ENCODE measurements at places on chromosomes 12 and 14.

DNA sequence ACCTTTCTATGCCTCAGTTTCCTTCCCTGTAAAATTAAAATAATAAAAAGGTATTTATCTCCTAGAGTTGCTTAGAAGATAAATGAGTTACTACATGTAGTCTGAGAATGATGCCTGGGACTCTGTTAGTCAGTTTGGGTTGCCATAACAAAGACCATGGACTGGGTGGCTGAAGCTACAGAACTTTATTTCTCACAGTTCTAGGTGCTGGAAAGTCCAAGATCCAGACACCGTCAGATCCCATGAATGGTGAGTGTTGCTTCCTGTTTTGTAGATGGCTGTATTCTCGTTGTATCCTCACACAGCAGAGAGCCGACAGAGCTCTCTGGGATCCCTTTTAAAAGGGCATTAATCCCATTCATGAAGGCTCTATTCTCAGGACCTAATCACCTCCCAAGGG lies 64.0 kb upstream of the LTA4H start:
- DNase-seq, result no peak

GRCh38 chr14:84086714-84087113 lies 1443.2 kb upstream of the FLRT2 start:
- no peak for DNase-seq

DNA sequence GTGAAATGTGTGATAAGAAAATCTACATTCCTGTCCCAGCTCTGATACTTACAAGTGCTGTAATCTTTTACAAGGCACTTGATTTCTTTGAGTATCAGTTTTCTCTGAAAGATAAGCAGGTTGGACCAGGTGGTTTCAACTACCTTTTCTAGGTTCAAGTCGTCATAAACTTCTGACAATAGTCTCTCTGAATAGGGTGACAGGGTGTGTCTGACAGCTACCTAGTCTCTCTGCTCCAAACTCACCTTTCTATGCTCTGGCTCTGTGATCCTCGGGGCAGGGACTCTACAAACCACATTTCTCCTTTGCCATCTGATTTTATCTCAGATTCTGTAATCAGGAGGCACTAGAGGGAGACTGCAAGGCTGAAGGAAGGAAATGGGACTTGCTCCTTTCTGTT lies 137.7 kb upstream of the SYT1 start:
- no peak for DNase-seq

- DNase-seq, result peak; percentile 4
These were observed 143.7 kb upstream of the DCN start for GRCh38 chr12:91326058-91327027.

DNA sequence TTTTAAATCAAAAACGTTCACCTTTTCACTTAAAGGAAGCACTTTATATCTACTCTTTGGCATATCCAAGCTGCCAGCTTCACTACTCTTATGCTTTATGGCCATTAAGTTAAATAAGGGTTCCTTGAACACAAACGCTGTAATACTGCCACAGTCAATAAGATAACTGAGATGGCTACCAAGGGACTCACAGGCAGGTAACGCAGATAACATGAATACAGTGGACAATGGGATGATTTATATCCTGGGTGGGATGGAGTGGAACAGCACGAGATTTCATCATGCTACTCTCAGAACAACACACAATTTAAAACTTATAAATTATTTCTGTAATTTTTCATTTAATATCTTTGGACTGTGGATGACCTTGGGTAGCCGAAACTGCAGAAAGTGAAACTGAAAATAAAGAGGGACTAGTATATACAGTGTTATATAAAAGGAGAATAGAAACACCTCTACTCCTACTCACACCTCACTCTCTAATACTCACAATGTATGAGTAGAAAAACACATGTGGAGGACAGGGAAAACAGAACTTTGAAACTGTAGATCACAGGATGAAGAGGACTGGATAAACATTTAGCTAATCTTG lies 367.3 kb downstream of the C12orf50 start:
- DNase-seq, result no peak

DNA sequence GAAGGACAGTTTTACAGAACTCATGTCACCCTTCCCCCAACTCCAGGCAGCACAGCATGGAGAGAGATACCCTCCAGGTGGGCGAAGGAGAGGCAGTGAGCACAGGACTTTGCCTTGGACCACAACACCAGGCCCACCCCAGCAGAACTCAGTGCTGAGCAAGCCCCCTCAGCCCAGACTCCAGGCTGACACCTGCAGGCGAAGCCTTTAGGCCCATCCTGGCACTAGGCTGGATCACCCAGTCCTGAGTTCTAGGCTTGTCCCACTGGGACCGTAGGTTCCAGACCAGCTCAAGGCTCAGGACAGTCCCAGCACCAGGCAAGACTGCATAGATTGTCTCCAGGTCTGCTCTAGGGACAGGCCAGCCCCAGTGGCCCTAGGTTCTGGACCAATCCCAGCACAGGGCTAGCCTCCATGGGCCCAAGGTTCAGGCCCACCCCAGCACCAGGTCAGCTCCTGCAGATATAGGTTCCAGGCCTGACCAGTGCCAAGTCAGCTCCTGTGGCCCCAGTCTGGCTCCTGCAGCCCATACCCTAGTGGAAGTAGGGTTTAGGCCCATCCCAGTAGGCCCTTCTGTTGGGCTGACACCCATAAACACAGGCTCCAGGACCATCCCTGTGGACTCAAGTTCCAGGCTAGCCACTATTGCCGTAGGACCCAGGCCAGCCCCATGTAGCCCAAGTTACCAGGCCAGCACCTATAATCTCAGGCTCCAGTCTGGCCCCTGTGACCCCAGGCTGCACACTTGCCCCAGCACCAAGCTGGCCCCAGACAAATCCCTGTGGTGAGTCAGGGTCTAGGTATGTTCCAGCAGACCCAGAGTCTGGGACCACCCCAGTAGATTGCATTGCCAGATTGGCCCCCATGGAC lies 9.4 kb downstream of the WASHC3 start:
- no peak for DNase-seq

GRCh38 chr14:63726499-63726898 lies 1.4 kb downstream of the SGPP1 start:
- DNase-seq, result peak; percentile 39

- no peak for DNase-seq
These were observed 344.9 kb downstream of the FSCB start for GRCh38 chr14:44162197-44162596.

DNA sequence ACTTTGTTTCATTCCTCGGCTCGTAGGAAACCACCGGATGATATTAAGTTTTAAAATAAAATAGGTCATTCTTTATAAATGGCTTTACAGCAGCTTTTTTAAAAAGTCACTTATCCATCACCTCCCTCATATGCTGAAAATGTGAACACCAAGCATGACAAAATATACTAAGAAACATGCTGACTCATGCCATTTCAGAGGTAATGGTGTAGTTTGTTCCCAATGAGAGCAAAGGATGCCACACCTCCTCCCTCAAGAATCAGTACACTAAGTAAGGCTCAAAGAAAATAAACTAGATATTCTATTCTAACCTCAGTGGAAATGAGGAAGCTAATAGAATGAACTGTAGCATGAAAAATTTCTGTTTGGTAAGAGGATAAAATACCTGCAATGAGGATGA lies 5.5 kb upstream of the DIO2 start:
- no peak for DNase-seq

- DNase-seq, result no peak
These were observed 11.1 kb downstream of the BCL11B start for GRCh38 chr14:99260587-99261551.

DNA sequence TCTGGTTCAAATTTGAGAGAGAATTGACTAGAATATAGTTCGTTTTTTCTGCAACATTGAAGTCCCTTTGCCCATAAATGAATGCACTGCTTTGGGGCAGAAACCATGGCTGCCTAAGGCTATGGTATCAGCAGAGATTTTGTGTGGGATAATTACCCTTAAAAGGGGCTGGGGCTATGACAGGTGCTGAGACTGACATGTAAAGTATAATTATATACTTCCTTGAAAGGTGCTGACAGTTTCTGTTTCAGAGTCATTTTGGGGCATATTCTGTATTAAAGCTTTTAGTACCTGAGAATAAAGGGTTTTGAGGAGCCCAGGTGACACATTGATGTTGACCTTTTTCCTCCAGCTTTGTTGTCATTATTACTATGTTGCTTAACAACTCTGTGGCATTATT lies 150.3 kb upstream of the PTPRQ start:
- DNase-seq, result no peak

- no peak for DNase-seq
These were observed 52.4 kb upstream of the STON2 start for GRCh38 chr14:81452341-81453133.

DNA sequence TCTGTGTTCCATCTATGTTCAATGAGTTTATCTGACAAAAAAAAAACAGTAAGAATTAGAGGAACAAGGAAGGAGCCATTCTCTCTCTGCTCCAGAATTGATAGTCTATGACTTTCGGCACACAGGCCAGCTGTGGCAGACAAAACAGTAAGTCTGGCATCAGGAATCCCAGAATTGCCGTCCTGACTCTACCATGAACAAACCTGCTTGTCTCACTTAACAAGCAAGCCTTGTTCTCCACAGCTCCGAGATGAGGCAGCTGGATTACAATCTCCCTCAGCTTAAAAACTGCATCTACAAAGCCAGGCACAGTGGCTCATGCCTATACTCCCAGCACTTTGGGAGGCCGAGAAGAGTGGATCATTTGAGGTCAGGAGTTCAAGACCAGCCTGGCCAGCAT lies 153.6 kb upstream of the TMCC3 start:
- DNase-seq, result no peak

DNA sequence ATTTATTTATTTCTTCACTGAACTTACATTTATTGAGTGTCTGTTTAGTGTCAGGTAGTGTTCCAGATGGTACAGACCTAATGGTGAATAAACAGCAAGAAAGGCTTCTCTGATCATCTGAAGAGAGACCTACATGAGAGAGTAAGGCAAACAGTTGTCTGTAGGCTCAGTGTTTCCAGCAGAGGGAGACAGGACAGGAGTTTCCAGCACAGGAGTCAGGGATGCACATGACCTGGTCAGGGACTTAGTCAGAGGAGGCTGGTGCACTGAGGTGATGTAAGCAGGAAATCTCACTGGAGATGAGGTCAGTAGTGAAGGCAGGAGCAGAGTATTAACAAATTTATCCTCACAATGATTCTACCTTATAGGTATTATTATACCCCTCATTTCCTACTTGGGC lies 233.2 kb downstream of the MDGA2 start:
- peak; percentile 0 for DNase-seq

DNA sequence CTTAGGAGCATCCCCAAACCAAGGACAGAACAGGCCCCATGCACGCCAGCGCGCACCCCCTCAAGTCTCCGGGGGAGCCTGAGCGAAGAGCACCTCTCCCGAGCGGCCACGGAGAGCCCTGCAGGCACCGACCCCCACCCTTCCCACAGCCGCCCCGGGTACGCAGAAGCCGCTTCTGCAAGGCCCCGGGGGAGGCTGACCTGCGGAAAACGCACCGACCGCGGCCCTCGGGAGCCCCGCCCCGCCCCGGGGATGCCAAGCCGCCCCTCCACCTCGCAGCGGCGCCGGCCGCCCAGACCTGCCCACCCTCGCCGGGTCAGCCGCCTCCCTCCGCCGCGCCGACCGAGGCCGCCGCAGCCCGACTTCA lies 385 bp downstream of the CAPRIN2 start:
- peak; percentile 9 for DNase-seq

GRCh38 chr12:15192720-15193119 lies 28.5 kb downstream of the RERG start:
- DNase-seq, result no peak

GRCh38 chr12:46660276-46660675 lies 165.5 kb downstream of the SLC38A4 start:
- no peak for DNase-seq

GRCh38 chr12:88227871-88228270 lies 85.8 kb downstream of the TMTC3 start:
- no peak for DNase-seq

All from HuH-7.5 (cell line).